ENCODE measurements at places on chromosomes 1 and 21.

DNA sequence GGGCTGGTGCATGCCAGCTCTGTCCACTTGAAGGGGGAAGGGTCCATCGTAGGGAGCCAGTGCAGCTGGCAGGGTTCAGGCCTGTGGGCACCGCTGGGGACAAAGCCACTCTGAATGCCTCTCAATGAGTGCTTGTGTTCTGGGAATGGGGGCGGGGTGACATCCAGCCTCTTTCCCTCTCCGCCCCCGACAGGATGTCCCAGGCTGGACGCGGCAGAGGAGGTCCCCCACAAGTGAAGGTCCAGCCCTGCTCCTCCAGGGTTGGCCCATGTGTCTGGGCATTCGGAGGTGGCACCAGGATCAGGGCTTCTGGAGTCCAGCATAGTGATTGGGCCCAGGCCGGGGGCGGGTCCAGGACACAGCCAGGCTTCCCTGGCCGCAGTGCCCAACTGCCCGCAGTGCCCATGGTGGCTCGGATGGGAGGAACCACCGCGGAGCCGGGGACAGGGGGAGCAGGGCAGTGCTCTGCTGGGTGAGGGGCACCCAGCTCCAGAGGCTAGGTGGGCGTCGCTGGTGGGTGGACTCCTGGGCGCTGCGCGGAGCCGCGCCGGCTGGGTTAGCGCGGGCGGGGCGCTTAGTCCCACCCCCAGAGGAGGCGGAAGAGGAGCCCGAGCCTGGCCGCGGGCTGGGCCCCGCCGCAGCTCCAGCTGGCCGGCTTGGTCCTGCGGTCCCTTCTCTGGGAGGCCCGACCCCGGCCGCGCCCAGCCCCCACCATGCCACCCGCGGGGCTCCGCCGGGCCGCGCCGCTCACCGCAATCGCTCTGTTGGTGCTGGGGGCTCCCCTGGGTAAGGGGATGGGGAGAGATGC is at the start of gene SHISA4:
Gene SHISA4, plus strand, starts transcription at position 617 of the 808 bp plus-strand sequence. Its CDS starts 97 bp downstream, at position 714.
- H3K36me3 ChIP-seq: no peaks in the 10 kb centered on the region
- peaks cover 5% of the 10 kb centered on the region for H3K4me1 ChIP-seq
- peaks cover 43% of the 10 kb centered on the region for H3K27me3 ChIP-seq
- H3K27ac ChIP-seq: no peak within 1 kb of the TSS
- peak within 1 kb of the TSS; percentile 23 for H3K4me3 ChIP-seq

- H3K27ac ChIP-seq: no peak overlapping the region
- no peak for DNase-seq
- peaks cover 5% of the 10 kb centered on the region for H3K4me1 ChIP-seq
- H3K36me3 ChIP-seq: peaks cover 4% of the 10 kb centered on the region
- H3K4me3 ChIP-seq: no peak overlapping the region
These were observed 190.5 kb upstream of the C1orf105 start for GRCh38 chr1:172229942-172230341.

- no peaks in the 10 kb centered on the region for H3K27me3 ChIP-seq
- DNase-seq: peak; percentile 70
- peaks cover 8% of the 10 kb centered on the region for H3K36me3 ChIP-seq
- peaks cover 4% of the 10 kb centered on the region for H3K4me1 ChIP-seq
- H3K27ac ChIP-seq: peak overlapping the region; percentile 50
These were observed 19.9 kb upstream of the PPP1R15B start for GRCh38 chr1:204431310-204432184.

DNA sequence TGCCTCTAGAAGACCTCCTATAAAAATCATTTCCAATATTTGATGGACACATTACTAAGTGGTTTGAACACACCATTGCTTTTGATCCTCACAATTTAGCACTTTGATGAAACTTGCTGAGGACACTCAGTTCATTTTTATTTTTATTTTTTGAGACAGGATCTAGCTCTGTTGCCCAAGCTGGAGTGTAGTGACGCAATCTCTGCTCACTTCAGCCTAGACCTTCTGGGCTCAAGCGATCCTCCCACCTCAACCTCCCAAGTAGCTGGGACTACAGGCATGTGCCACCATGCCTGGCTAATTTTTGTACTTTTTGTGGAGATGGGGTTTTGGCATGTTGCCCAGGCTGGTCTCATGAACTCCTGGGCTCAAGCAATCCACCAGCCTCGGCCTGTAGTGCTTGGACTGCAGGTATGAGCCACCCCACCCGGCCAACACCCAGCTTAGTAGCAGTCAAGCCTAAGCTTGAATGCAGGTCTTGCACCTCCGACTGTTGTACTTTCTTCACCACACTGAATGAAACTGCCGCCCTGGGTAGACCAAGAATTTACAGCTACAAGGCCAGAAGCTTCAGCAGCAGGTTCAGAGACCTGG is 24.8 kb upstream of the ATP2B4 start:
- H3K4me3 ChIP-seq: no peak overlapping the region
- no peaks in the 10 kb centered on the region for H3K27me3 ChIP-seq
- DNase-seq: no peak

- H3K27me3 ChIP-seq: peaks cover 5% of the 10 kb centered on the region
- H3K4me3 ChIP-seq: no peak overlapping the region
- no peak overlapping the region for H3K27ac ChIP-seq
- H3K4me1 ChIP-seq: peaks cover 16% of the 10 kb centered on the region
- H3K36me3 ChIP-seq: no peaks in the 10 kb centered on the region
These were observed 6.8 kb downstream of the RNF220 start for GRCh38 chr1:44411861-44412260.

- H3K36me3 ChIP-seq: peaks cover 21% of the 10 kb centered on the region
- no peak for DNase-seq
- no peaks in the 10 kb centered on the region for H3K27me3 ChIP-seq
- H3K4me3 ChIP-seq: no peak overlapping the region
These were observed 4.6 kb downstream of the SLC37A1 start for GRCh38 chr21:42518215-42518614.

- no peak for DNase-seq
- H3K27me3 ChIP-seq: no peaks in the 10 kb centered on the region
- no peaks in the 10 kb centered on the region for H3K36me3 ChIP-seq
- no peak overlapping the region for H3K4me3 ChIP-seq
- H3K27ac ChIP-seq: no peak overlapping the region
- peaks cover 3% of the 10 kb centered on the region for H3K4me1 ChIP-seq
These were observed 51.7 kb upstream of the EDEM3 start for GRCh38 chr1:184806296-184806721.

GRCh38 chr1:47424336-47424982 is 8.4 kb downstream of the FOXE3 start:
- no peak overlapping the region for H3K4me3 ChIP-seq
- DNase-seq: no peak

DNA sequence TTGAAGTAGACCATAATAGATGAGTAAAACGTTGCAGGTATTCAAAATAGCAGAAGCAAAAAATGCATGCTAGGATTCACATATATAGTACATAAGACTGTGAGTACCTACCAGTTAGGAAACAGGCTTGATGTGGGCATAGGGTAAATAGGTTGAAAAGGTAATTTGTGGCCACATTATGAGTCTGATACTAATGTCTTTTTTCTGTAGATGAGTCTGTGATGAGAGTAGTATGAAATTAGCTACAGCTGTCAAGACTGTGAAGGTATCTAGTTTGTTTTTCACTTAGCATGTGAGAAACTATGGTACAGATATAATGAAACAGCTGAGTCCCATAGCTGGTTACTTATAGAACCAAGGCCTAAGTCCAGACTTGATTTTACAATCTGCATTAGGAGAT is 12.4 kb upstream of the SPATA1 start:
- H3K27ac ChIP-seq: peak overlapping the region; percentile 16
- H3K4me1 ChIP-seq: peaks cover 27% of the 10 kb centered on the region

DNA sequence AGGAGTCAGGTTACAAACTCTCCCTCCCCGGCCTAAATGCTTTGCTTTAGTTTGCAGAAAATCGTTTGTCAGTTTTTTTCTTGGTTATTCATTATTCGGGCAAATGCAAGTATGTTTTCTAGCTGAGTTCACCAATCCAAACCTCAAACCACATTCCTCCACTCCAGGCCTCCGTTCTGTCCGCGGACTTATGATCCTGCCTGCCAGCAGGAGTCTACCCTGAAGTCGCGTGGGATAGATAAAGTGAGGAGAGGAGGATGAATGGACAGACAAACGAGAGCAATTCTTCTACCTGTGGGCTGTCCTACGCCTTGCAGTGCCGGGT is 1.3 kb downstream of the ADAMTS1 start:
- no peak overlapping the region for H3K27ac ChIP-seq
- H3K4me1 ChIP-seq: peaks cover 27% of the 10 kb centered on the region
- H3K27me3 ChIP-seq: peaks cover 86% of the 10 kb centered on the region
- no peaks in the 10 kb centered on the region for H3K36me3 ChIP-seq
- H3K4me3 ChIP-seq: peak overlapping the region; percentile 58
- no peak for DNase-seq

DNA sequence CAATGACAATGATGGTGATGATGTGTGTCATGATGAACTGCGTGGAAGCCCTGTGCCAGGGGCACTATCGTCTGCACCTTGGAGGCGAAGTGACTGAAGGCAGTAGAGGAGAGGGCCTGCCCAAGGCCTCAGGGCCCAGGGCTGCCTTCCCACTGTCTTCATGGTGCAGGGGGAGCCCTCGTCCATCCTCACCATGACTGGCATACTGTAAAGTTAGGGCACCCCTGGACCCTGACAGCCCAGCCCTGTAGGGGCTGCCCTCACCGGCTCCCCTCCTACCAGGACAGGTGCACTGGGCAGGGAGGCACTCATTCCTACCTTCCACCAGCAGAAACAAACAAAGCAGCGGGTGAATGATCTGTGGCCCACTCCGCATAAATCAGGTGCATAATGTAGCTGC is 156.9 kb upstream of the C1orf174 start:
- no peak overlapping the region for H3K4me3 ChIP-seq
- DNase-seq: no peak
- no peaks in the 10 kb centered on the region for H3K36me3 ChIP-seq
- peaks cover 4% of the 10 kb centered on the region for H3K27me3 ChIP-seq

GRCh38 chr1:166383137-166383536 is 216.3 kb upstream of the FAM78B start:
- H3K4me3 ChIP-seq: no peak overlapping the region
- H3K27me3 ChIP-seq: peaks cover 12% of the 10 kb centered on the region
- no peak for DNase-seq
- H3K4me1 ChIP-seq: no peaks in the 10 kb centered on the region
- H3K36me3 ChIP-seq: no peaks in the 10 kb centered on the region

DNA sequence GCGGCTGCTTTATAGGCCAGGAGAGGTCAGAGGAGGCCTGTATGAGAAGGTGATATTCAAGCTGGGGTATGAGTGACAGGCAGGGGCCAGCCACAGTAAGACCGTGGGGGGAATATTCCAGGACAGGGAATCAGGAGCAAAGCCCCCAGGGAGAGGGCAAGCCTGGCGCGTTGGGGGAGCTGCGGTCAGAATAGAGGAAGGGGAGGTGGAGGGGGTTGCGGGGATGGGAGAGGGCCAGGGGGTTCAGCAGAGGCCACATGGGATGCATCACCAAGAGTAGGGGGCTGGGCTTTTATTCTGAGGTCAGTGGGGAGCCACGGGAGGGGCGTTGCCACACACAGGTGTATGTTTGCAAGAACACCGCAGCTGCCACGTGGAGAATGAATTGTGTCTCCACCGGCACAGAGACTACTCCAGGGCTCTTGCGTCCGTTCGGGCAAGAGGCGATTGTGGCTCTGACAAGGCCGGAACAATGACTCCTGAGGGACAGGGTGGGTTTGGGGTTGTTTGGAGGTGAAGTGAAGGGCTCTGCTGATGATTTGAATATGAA is 84.7 kb upstream of the VAMP3 start:
- H3K4me3 ChIP-seq: no peak overlapping the region
- DNase-seq: no peak
- no peaks in the 10 kb centered on the region for H3K36me3 ChIP-seq
- no peak overlapping the region for H3K27ac ChIP-seq
- no peaks in the 10 kb centered on the region for H3K4me1 ChIP-seq

GRCh38 chr1:25727635-25728286 is 72.2 kb upstream of the SELENON start:
- peaks cover 4% of the 10 kb centered on the region for H3K27me3 ChIP-seq
- H3K27ac ChIP-seq: no peak overlapping the region
- H3K4me3 ChIP-seq: no peak overlapping the region
- H3K4me1 ChIP-seq: peaks cover 44% of the 10 kb centered on the region
- no peak for DNase-seq

DNA sequence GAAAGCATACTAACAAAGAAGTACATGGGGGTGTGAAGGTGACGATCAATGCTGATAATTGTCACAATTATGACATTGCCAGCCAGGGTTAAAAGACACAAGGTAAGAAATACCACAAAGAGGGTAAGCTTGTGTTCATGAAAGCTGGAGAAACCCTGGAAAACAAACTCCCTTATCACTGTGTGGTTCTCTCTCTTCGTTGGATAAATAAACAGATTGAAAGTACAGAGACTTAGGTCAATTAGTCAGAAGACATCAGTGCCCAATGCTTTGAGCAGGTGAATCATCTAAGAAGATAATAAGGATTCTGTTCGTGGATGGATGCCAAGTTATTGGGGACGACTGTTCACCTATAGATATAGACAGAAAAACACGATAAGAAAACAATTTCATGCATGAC is 22.4 kb upstream of the FCER1A start:
- H3K4me3 ChIP-seq: no peak overlapping the region
- DNase-seq: no peak
- H3K27ac ChIP-seq: no peak overlapping the region
- no peaks in the 10 kb centered on the region for H3K36me3 ChIP-seq
- H3K27me3 ChIP-seq: peaks cover 16% of the 10 kb centered on the region

- no peak overlapping the region for H3K27ac ChIP-seq
- DNase-seq: no peak
These were observed 8.9 kb upstream of the RALGPS2 start for GRCh38 chr1:178716111-178716510.

GRCh38 chr1:44251989-44252671 is 38.9 kb downstream of the DMAP1 start:
- no peaks in the 10 kb centered on the region for H3K27me3 ChIP-seq
- no peak overlapping the region for H3K4me3 ChIP-seq
- no peaks in the 10 kb centered on the region for H3K4me1 ChIP-seq
- no peaks in the 10 kb centered on the region for H3K36me3 ChIP-seq
- no peak for DNase-seq
- H3K27ac ChIP-seq: no peak overlapping the region

GRCh38 chr21:26421724-26422123 is 151.4 kb downstream of the CYYR1 start:
- H3K36me3 ChIP-seq: no peaks in the 10 kb centered on the region
- DNase-seq: no peak
- no peaks in the 10 kb centered on the region for H3K4me1 ChIP-seq
- H3K4me3 ChIP-seq: no peak overlapping the region

GRCh38 chr1:38153066-38153777 is 106.6 kb upstream of the POU3F1 start:
- H3K4me1 ChIP-seq: no peaks in the 10 kb centered on the region
- H3K4me3 ChIP-seq: no peak overlapping the region
- peaks cover 25% of the 10 kb centered on the region for H3K27me3 ChIP-seq

DNA sequence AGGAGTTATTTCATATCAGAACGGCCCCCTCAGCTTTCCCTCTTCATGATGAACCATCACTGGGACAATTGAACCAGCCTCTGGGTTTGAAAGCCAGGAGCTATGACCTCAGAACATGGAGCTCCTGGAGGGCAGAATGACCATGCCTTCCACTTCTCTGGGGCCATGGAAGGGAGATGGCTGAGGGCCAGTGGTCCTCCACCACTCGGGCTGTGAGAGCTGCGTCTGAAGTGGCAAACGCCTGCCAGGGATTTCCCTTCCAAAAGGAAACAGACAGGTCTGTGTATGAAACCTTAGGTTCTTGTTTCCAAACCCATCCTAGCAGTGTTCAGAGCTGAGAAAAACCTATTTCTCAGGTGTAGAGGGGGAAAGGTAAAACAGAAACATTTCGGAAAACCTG is 22.5 kb downstream of the PKP1 start:
- no peak for DNase-seq
- H3K27ac ChIP-seq: no peak overlapping the region
- no peak overlapping the region for H3K4me3 ChIP-seq
- H3K36me3 ChIP-seq: no peaks in the 10 kb centered on the region
- H3K27me3 ChIP-seq: peaks cover 18% of the 10 kb centered on the region

All from activated naive CD8-positive, alpha-beta T cell treated with anti-CD3 and anti-CD28 coated beads for 36 hours (primary cell).